Activated T-helper 1 cell treated with anti-CD3 and anti-CD28 coated beads, Interleukin-12 subunit alpha, Interleukin-12 subunit beta, Interleukin-2, Interleukin-4 antibody, amounts not matched to agents 30 ng/mL and 10 ng/mL and 1 ng/mL, durations not matched to agents 14 hours and 24 hours and 36 hours (primary cell): ENCODE measurements at places on chromosomes 6 and 20.

DNA sequence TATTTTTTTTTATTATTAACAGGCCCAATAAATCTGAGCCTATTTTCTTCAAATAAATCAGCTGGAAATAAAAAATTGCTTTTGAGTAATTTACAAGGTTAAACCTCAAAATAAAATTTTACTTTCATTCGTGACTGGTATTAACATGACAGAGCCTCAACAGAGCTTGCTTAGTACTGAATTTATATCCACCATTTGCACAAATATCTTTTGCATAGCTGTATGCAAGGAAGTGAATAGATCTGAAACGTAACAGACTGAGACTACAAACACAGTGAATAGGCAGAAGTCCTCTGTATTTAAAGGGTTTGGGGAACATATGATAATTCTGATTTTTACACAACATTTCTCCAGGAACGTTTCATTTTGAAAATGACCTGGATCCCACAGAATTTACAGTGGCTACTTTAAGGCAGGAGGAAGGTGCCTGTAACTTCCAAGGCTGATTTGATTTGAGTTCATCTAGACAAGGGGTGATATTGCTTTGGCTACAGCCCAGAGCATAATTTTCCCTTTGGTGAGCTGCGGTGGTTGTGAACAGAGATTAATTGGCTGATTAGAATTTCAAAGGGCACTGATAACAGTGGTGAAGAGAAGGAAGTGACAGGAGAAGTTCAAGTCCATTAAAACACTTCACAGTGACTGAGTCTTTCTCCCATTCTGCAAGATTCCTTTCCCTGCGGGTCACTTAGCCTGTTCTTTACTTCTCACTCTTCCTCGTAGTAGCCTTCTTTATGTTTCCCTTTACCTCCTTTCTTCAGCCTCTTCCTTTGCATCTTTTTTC, 121.2 kb upstream of the SASH1 start:
- no peak for DNase-seq

GRCh38 chr20:45346851-45347250, 1.4 kb downstream of the SDC4 start:
- no peak for DNase-seq

DNA sequence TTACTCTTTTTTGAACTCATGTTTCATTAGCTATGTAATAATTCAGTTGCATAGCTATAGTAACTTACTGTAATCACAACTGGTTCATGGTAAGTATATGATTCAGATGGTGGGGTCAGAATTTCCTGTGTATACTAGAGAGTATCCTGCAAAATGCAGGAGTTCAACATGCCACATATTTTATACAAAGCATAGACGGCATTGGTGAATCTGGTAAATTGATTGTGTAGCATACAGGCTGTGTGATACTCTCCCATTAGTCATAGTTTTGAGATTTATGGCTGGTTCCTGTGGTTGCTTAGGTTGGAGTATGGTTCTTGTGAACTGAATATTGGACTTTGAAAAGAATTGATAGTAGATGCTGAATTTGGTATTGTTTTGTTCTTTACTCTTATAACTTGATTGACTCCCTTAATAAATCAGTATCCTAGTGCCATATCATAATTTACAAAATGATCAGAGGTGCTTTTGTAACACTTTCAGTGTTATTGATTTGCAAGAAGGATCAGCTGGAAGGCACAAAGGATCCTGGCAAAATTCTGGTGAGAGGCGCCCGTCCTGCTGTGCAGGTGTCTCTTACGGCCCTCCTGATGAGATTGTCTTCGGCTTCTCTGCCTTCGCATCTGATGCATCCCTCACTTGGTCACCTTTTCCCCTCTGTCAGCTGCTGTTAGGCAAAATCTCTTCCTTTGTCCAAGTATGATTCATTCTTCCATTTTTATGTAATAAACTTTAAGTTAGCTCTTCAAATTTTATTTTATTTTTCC, 22.6 kb downstream of the SNX9 start:
- no peak for DNase-seq

- no peak for DNase-seq
Observed at GRCh38 chr6:8918196-8918595, 482.9 kb upstream of the SLC35B3 start.

- DNase-seq = no peak
Observed at GRCh38 chr20:16236589-16237241, 336.5 kb downstream of the KIF16B start.

DNA sequence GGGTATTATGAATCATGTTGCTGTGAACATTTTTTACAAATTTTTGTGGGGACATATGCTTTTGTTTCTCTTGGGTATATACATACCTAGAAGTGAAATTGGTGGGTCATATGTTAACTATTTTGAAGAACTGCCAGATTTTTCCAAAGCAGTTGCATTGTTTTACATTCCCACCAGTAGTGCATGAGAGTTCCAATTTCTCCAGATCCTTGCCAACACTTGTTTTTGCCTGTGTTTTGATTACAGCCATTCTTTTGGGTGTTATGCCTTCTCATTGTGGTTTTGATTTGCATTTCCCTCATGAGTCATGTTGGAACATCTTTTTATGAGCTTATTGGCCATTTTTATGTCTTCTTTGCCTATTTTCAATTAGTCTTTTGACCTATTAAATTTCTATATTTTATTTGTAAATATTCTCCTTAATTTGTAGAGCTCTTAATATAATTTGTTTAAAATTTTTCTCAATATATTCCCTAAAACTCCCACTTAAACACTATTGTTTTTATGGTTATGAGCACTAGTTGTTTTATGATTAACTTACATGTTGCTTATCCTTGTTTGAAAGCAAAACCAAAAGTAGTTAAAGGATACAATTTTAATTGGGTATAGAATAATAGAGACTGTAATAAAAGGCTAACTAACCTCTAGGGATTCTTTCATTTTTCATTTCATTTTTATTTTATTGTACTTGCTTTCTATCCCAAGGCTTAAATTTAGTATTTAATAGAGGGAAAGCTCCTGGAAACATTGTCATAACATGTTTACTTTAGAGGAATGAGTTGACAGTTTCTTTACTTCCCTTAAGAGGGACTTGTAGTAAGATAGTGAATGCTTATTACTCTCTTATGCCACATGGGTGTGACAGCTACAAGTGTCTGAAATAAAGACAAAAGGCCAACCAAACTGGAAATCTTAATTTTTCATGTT, 5.5 kb downstream of the UBR2 start:
- no peak for DNase-seq

- DNase-seq = no peak
Observed at GRCh38 chr20:46563860-46564221, 13.4 kb upstream of the OCSTAMP start.

DNA sequence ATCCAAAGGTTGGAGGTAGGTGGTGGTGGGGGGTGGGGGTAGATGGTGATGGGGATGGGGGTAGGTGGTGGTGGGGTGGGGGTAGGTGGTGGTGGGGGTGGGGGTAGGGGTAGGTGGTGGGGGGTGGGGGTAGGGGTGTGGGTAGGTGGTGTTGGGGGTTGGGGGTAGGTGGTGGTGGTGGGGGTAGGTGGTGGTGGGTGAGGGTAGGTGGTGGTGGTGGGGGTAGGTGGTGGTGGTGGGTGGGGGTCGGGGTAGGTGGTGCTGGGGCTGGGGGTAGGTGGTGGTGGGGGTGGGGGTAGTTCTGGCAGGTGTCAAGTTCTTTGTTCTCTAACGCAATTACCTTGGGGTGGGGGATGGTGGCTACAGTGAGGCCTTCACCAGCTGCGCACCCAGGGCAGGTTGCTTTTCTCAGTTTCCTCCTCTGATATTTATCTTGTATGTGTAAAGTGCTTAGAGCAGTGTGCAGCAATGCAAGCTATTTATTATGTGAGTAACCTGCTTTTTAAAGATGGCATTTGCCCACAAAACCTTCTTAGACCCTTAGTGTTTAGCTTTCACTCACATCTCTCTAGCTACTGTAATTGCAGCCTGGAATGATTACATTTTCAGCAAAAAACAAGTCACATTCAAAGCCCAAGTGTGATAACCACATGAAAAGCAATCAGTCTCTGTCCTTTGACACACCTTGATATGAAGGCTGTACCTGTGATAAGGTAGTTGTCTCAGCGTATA, 8.2 kb upstream of the CCDC167 start:
- no peak for DNase-seq

DNA sequence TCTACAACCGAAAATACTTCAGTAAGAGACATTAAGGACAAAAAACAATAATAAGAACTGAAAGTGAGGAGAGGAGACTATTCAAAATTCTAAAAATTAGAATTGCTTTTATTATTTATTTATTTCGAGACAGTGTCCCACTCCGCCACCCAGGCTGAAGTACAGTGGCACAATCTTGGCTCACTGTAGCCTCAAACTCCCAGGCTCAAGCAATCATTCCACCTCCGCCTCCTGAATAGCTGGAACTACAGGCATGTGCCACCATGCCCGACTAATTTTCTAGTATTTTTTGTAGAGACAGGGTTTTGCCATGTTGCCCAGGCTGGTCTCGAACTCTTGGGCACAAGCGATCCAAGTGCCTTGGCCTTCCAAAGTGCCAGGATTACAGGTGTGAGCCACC, 123.1 kb downstream of the RNGTT start:
- DNase-seq = no peak

DNA sequence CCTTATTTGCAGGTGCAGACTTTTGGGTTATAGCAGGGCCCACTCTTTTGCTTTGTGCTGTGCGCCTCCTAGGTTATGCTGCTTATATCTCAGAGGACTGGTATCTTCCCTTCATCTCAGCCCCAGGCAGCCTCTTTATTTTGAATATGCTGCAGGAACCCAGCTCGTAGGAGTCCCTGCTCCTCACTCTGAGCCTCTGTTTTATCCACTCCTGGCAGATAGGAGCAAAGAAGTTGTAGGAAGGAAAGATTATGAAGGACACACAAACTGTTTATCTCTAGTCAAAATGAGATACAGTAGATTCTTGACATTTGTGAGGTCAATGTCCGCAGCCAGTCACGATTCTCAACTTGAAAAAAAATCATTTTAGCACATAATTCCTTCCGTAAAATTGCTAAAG, 15.6 kb downstream of the L3MBTL3 start:
- no peak for DNase-seq

DNA sequence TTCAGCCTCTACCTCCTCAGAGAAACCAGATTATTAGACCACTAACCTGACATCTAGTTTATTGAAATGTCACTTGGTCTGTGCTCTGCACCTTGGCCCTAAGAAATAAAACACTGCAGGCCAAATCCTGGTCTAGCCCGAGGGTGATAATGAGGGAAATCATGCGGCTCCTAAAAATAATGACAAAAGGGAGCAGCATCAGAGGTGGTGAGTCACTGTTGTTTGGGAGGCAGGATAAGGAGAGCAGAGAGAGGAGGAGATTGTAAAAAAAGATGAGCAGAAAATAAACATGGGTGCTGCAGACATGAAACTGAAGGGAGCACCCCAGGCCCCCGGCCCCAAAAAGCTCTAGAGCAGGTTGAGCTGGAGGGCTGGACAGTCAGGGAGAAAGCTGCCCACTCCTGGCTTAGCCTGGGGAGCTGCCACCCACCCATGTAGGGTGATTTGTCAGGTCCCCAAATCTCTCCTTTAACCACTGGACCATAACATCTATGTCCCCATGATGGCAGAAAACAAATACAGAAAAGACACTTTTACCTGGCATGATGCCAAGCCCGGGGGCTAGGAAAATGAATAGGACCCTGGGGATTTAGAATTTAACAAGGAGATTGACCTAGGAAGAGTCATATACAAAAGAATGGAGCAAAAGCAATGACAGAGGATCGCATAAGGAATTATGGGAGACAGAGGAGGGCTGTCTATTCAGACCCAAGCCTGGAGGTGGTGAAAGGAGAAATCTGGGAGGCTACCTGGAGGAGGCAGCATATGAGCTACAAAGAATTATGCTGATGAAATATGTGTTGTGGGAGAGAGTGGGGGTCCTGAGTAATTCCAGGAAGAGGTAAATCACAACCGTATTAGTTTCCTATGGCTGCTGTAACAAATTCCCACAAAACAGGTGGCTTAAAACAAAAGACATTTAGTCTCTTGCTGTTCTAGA, 103.7 kb downstream of the SNAP25 start:
- no peak for DNase-seq

- DNase-seq = no peak
Observed at GRCh38 chr6:1629316-1629715, 19.6 kb downstream of the FOXC1 start.

GRCh38 chr6:128029826-128030225, 129.0 kb upstream of the THEMIS start:
- no peak for DNase-seq
